ENCODE measurements at places on chromosomes 1 and 21.

GRCh38 chr1:115746021-115746690 is 22.4 kb downstream of the CASQ2 start:
- no peaks in the 10 kb centered on the region for H3K4me1 ChIP-seq
- no peak for DNase-seq
- H3K36me3 ChIP-seq: no peaks in the 10 kb centered on the region
- no peak overlapping the region for H3K4me3 ChIP-seq
- H3K27me3 ChIP-seq: no peaks in the 10 kb centered on the region
- H3K27ac ChIP-seq: no peak overlapping the region

DNA sequence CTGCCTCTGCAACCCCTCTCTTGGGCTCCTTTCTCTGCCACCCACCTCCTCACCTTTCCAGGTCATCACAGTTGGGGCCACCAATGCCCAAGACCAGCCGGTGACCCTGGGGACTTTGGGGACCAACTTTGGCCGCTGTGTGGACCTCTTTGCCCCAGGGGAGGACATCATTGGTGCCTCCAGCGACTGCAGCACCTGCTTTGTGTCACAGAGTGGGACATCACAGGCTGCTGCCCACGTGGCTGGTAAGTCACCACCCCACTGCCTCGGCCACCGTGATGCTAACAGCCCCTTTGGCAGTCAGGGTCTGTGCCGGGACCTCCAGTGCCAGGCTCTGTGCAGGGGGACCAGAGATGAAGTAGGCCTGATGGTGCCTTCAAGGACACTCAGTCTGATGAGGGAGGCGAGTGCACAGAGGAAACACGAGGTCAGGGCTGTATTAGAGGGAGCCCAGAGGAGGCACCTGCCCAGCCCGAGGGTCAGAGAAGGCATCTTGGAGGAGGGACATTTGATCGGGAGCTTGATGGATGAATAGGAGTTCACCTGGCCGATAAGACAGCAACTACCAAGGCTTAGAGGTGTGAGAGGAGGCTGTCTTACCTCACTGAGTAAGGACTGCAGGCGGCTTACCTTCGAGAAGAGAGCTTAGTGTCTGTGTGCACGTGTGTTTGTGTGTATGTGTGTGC is 18.1 kb downstream of the PCSK9 start:
- no peak overlapping the region for H3K4me3 ChIP-seq
- H3K36me3 ChIP-seq: no peaks in the 10 kb centered on the region
- H3K27ac ChIP-seq: no peak overlapping the region
- H3K4me1 ChIP-seq: no peaks in the 10 kb centered on the region
- no peaks in the 10 kb centered on the region for H3K27me3 ChIP-seq

GRCh38 chr21:42309753-42310213 is 5.4 kb downstream of the TFF3 start:
- H3K4me3 ChIP-seq: no peak overlapping the region
- no peak overlapping the region for H3K27ac ChIP-seq
- H3K36me3 ChIP-seq: no peaks in the 10 kb centered on the region

- H3K27ac ChIP-seq: no peak overlapping the region
- H3K27me3 ChIP-seq: no peaks in the 10 kb centered on the region
- no peaks in the 10 kb centered on the region for H3K4me1 ChIP-seq
- no peak for DNase-seq
These were observed 66.7 kb downstream of the XCL1 start for GRCh38 chr1:168643152-168643551.

DNA sequence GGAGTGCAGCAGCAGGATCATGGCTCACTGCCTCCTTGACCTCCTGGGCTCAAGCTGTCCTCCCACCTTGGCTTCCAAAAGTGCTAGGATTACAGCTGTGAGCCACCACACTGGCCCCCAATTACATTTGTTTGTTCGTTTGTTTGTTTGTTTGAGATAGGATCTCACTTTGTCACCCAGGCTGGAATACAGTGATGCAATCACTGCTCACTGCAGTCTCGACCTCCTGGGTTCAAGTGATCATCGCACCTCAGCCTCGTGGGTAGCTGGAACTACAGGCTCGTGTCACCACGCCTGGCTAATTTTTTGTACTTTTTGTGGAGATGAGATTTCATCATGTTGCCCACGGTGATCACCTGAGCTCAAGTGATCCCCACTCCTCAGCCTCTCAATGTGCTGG is 2.0 kb upstream of the VPS72 start:
- H3K4me3 ChIP-seq: no peak overlapping the region
- peaks cover 2% of the 10 kb centered on the region for H3K36me3 ChIP-seq
- H3K27me3 ChIP-seq: no peaks in the 10 kb centered on the region
- DNase-seq: no peak

DNA sequence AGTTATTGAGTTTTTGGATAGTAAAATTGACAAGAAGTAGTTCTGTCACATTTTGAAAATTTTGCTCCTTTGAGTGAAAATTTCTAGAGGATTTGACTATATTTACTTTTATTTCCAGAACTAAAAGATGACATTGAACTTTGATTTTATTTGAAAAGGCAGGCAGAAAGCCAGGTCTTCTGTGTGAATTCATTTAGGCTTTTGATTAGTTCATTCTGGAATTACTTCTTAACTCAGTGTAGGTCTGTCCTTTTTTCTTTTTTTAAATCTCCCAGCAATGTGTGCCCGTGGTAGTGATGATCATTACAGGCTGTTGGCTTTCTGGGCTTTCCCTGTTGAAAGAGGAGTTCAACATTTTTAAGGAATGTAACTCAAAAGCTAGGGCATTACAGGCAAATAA is 53.8 kb downstream of the MACO1 start:
- DNase-seq: no peak
- no peaks in the 10 kb centered on the region for H3K27me3 ChIP-seq
- H3K4me1 ChIP-seq: peaks cover 15% of the 10 kb centered on the region
- no peak overlapping the region for H3K27ac ChIP-seq
- H3K36me3 ChIP-seq: peaks cover 3% of the 10 kb centered on the region
- H3K4me3 ChIP-seq: no peak overlapping the region

GRCh38 chr1:2557482-2558400 is 1.6 kb downstream of the TNFRSF14 start:
- H3K27ac ChIP-seq: no peak overlapping the region
- peak overlapping the region; percentile 82 for H3K4me3 ChIP-seq
- H3K36me3 ChIP-seq: peaks cover 39% of the 10 kb centered on the region
- H3K27me3 ChIP-seq: no peaks in the 10 kb centered on the region
- peaks cover 47% of the 10 kb centered on the region for H3K4me1 ChIP-seq

GRCh38 chr1:164576291-164577271 is 17.6 kb downstream of the PBX1 start:
- H3K4me3 ChIP-seq: no peak overlapping the region
- H3K27me3 ChIP-seq: no peaks in the 10 kb centered on the region
- peaks cover 3% of the 10 kb centered on the region for H3K36me3 ChIP-seq
- peaks cover 9% of the 10 kb centered on the region for H3K4me1 ChIP-seq
- no peak overlapping the region for H3K27ac ChIP-seq

- H3K36me3 ChIP-seq: no peaks in the 10 kb centered on the region
- H3K27me3 ChIP-seq: no peaks in the 10 kb centered on the region
- no peak overlapping the region for H3K4me3 ChIP-seq
- no peaks in the 10 kb centered on the region for H3K4me1 ChIP-seq
These were observed 127.9 kb upstream of the CACYBP start for GRCh38 chr1:174871886-174872285.

- no peak overlapping the region for H3K4me3 ChIP-seq
- peaks cover 4% of the 10 kb centered on the region for H3K4me1 ChIP-seq
- DNase-seq: no peak
- no peak overlapping the region for H3K27ac ChIP-seq
- H3K36me3 ChIP-seq: no peaks in the 10 kb centered on the region
These were observed 135.5 kb downstream of the TNFSF18 start for GRCh38 chr1:172915271-172915670.

DNA sequence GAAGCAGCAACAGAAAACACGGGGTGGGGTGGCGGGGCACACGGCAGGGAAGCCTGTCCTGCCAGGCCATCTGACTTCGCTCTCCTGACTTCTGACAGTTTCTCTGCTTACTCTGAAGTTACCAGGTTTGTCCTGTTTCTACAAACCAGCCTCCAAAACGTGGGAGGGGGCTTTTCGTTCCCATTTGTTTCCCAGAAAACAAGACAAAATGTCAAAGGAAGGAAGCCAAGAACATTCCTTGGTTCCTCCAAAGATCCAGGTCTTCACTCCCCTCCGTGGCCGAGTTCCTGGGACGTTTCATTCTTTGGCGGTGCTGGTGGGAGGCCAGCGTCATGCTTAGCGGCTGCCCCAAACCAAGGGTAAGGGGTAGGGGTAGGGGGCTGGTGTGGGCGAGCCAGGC is 49.6 kb downstream of the MEGF6 start:
- no peak overlapping the region for H3K4me3 ChIP-seq
- no peaks in the 10 kb centered on the region for H3K4me1 ChIP-seq
- H3K27ac ChIP-seq: no peak overlapping the region
- no peaks in the 10 kb centered on the region for H3K27me3 ChIP-seq
- peaks cover 8% of the 10 kb centered on the region for H3K36me3 ChIP-seq

DNA sequence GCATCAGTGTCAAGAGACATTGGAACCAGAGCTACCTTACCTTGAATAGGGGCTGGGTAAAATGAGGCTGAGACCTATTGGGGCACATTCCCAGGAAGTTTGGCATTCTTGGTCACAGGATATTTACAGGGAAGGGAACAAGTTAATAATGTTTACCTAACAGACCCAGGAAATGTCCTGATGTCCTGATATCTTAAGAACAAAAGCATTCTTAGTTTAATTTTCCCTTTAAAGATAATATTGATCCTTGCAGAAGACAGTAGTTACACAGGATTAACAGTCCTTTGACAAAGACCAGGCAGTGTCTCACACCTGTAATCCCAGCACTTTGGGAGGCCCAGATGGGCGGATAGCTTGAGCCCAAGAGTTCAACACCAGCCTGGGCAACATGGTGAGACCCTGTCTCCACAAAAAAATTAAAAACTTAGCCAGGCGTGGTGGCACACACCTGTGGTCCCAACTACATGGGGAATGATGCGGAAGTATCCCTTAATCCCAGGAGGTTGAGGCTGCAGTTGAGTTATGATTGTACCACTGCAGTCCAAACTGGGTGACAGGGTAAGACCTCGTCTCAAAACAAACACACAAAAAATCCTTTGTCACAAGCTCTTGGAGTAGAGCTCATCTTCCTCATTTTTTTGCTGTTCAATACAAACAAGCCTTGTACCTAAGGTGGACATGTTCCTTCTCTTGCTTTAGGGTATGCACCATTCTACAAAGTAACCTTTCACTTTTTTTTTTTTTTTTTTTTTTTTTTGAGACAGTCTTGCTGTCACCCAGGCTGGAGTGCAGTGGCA is 1.3 kb upstream of the TOMM20 start:
- H3K4me1 ChIP-seq: peaks cover 18% of the 10 kb centered on the region
- H3K36me3 ChIP-seq: peaks cover 12% of the 10 kb centered on the region
- H3K27ac ChIP-seq: no peak overlapping the region
- H3K4me3 ChIP-seq: no peak overlapping the region
- DNase-seq: no peak
- no peaks in the 10 kb centered on the region for H3K27me3 ChIP-seq

GRCh38 chr1:168470901-168471431 is 72.8 kb downstream of the XCL2 start:
- H3K27me3 ChIP-seq: no peaks in the 10 kb centered on the region
- H3K4me1 ChIP-seq: peaks cover 54% of the 10 kb centered on the region
- H3K4me3 ChIP-seq: no peak overlapping the region
- DNase-seq: no peak
- no peak overlapping the region for H3K27ac ChIP-seq

DNA sequence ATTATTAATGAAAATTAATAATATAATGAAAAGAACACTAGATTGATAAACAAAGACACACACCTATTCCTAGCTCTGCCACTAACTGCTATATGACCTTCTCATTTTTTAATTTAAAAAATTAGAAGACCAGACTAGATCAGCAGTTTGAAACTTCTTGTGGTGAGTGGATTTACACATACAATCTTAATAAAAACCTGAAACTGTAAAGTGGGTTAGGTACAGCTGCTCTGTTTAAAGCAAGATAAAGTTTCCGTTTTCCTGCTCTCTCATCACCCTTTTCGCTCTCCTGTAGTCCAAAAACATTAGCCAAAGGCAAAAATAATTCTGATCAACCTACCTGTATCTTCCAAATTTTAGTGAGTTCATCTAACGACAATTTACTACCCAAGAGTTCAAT is 58.6 kb downstream of the USP24 start:
- H3K36me3 ChIP-seq: peaks cover 32% of the 10 kb centered on the region
- H3K4me3 ChIP-seq: no peak overlapping the region
- peaks cover 4% of the 10 kb centered on the region for H3K4me1 ChIP-seq
- no peak overlapping the region for H3K27ac ChIP-seq
- no peaks in the 10 kb centered on the region for H3K27me3 ChIP-seq
- no peak for DNase-seq

DNA sequence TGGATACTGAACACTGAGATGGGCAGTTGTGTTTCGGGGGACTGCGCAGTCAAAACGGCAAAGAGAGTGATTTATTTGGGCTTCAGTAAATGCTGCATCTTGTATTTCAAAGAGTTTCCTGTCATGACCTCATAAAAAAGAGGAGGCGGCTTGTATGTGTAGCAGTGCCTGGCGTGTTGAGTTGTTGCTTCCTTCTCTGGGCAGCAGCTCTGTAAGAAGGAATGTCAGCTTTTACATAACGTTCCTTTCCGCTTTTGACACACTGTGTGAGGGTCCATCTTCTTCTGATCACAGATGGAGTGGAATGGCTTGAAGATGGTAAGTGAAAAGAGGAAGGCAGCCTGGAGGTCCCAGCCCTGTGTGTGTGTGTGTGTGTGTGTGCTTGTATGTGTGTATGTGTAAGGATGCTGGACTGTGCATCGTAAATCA is 941 bp downstream of the ELAVL4 start:
- DNase-seq: peak; percentile 84
- no peaks in the 10 kb centered on the region for H3K36me3 ChIP-seq
- peaks cover 3% of the 10 kb centered on the region for H3K4me1 ChIP-seq
- H3K27ac ChIP-seq: no peak overlapping the region
- H3K4me3 ChIP-seq: peak overlapping the region; percentile 31

DNA sequence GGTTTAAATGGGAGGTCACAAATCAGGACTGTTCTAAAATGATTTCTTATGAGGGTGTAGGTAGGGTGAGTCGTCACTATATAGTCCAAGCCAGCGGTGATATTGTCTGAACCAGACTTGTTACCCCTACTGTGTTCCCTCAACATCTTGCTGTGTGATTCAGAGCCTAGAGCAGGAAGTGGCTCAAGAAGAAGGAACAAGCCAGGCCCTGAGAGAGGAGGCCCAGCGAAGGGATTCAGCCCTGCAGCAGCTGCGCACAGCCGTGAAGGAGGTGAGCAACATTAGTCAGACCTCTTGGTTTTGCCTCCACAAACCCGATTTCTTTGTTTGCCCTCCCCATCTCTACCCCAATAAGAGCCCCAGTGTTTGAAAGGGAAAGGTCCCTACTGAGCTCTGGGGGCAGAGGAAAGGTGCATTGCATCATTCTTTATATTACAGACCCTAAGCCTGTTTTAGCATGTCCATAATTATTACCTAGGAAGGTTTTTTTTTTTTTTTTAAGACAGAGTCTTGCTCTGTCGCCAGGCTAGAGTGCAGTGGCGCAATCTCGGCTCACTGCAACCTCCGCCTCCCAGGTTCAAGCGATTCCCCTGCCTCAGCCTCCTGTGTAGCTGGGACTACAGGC is 5.0 kb upstream of the SH3BGRL3 start:
- peaks cover 64% of the 10 kb centered on the region for H3K36me3 ChIP-seq
- DNase-seq: no peak
- no peak overlapping the region for H3K4me3 ChIP-seq
- H3K27ac ChIP-seq: peak overlapping the region; percentile 67

- no peak overlapping the region for H3K4me3 ChIP-seq
- H3K27me3 ChIP-seq: no peaks in the 10 kb centered on the region
- no peak for DNase-seq
- no peaks in the 10 kb centered on the region for H3K4me1 ChIP-seq
- no peak overlapping the region for H3K27ac ChIP-seq
These were observed 321.2 kb upstream of the LYPLAL1 start for GRCh38 chr1:218852527-218852926.
